ENCODE measurements at places on chromosomes 3 and 15. TPM values are rescaled to one million over a fixed set of nuclear protein-coding genes. Genes with fewer than 3 reads are reported as not detected.
A peak's percentile ranks its signal among the peaks of the same experiment; 100 is the strongest.

- no peak for DNase-seq
These were observed 453.0 kb upstream of the DPH6 start for GRCh38 chr15:35998663-35999602.

Gene GOLGA8R
- 8.5 TPM for total RNA-seq

GRCh38 chr3:46713898-46714552, 3.6 kb downstream of the PRSS50 start:
- no peak for DNase-seq

- DNase-seq: no peak
These were observed 317.3 kb upstream of the ARPP21 start for GRCh38 chr3:35322070-35322469.

Gene UBA7
- total RNA-seq: 17.4 TPM

Gene MINAR1
- total RNA-seq: 0.82 TPM

GRCh38 chr15:73683257-73683776, 866 bp upstream of the CD276 start:
- DNase-seq: no peak

- DNase-seq: no peak
These were observed 27.3 kb downstream of the STARD5 start for GRCh38 chr15:81296673-81297072.

DNA sequence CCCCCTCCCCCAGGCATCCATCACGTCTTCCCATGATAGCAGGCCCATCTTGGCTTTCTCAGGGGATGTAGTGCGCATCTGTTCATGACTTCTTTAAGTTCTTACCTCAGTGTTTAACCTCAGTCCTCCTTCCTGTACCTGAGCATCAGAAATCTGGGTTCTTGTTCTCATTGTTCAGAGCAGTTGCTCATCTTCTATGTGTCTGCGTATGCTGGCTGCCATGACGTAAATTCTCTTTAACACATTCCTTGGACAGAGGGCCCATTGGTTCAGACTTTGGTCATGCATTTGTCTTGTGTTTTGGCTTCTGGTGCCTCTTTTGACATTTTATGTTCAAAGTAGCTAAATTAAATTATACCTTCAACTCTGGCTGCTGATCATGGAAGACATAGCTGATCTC, 227.3 kb downstream of the CACNA2D3 start:
- no peak for DNase-seq

- DNase-seq: no peak
These were observed 37.8 kb downstream of the PPM1L start for GRCh38 chr3:160793722-160794252.

DNA sequence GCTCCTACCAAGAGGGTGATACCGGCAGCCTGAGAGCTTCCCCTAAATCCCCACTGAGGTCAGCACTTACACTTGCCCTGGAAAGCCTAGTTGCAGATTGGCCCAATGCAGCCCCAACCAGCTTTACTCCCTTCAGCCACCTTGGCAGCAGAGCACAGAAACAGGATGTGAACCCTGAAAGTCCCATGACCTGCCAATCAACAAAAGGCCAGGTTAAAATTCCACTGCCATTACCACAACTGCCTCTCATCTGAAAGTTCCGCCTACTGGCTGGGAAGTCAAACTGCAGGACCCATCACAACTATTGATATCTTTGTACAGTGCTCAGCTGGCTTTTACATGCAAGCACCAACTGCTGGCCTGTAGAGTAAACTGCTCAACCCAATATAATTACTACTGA, 156.2 kb downstream of the ZMAT3 start:
- no peak for DNase-seq

DNA sequence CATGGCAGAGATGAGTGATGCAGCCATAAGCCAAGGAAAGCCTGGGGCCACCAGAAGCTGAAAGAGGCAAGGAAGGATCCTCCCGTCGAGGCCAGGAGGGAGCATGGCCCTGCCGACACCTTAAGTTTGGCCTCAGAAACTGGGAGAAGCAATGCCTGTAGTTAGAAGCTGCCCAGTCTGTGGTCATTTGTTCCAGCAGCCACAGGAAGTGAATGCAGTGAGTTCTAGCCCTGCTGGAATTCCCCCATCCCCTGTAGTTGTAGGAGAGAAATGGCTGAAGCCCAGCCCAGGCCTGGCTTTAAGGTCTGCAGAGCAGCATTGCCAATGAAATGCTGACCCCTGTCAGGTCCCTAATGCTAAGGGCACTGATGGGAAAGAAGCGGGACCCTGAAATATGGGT, 12.2 kb upstream of the CHSY1 start:
- no peak for DNase-seq

Gene MLF1
- 86.8 TPM for total RNA-seq

Gene TP63
- total RNA-seq: 43.2 TPM

Gene ZNF660
- 3.4 TPM for total RNA-seq

DNA sequence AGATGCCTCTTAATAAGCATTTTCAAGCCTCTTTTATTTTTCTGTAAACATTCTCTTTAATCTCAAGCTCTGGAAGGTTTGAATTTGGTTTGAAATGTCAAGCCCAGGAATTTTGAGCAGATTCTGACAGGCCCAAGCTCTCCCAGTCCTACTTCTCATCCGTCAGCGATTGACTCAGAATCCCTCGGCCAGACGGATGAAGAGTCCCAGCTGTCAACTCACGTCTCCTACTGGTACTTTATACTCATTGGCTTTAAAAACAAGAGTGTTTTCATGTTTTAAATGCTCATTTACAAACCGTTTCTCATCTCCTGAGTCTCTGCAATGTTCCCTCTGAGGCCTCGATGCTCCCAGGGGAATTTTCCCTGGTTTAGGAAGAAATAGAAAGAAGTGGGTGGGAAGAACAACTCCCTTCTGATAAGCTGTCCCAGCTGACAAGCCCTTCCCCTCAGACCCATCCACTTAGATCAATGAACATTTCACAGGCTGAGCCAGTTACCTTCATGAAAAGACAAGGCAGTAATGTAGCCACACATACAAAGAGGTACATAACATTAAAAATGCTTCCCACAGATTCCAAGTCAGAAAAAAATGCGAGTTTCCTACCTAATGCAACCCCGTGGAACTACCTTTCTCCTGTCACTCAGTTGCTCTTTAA, 478.2 kb upstream of the DPH6 start:
- DNase-seq: peak; percentile 23

Gene DLL4
- total RNA-seq: 22.5 TPM

- DNase-seq: no peak
These were observed 41.7 kb downstream of the DAPK2 start for GRCh38 chr15:64004587-64004986.

DNA sequence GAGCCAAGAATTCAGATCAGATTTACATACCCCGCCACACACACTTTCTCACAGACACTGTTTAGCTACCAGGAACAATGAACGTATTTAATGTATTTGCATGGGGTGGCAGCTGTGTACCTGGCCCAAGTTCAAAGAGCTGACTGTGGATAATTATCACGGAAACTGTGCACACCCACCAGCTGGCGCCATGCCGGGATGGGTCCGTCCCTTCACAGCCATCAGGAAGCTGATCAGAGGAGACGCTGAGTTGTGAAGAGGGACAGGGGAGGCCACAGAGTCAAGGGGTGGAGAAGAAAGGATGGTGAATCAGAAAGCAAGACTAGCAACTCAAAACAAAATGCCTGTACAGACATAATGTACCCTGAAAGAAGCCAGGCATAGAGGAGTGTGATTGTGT, 13.1 kb upstream of the PLA2G4D start:
- DNase-seq: peak; percentile 81

DNA sequence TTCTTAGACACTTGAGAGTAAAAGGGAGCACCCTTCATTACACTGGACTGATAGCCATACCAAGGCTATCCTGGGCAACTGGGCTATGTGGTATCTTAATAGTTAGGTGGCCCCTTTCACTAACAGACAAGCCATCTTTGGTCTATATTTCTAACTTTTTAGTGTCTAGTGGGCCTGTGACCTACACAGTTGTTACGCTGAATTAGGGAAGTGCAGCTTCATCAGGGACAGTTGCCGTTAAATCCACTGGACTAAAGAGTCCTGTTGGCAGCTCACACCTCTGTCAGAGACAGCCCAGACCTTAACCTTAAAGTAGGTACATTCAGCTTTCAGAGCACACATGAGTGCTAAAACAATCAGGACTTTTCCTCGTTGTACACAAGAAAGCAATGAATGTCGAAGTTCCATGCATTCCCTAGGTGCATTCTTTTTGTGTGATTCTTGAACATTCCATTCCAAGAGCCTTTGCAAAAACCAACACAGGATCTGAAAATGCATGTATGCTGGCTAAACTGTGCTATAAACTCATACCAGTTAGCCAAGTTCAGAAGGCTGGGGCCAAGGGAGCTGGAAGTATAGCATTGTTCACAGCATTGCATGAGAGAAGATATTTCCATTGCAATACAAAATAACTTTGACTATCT, 230.2 kb upstream of the EIF1B start:
- no peak for DNase-seq

Gene CYP1A2
- total RNA-seq: not detected

GRCh38 chr15:31782951-31783350, 247.4 kb upstream of the CHRNA7 start:
- no peak for DNase-seq

GRCh38 chr15:52178765-52179164, 12.4 kb downstream of the GNB5 start:
- DNase-seq: no peak

Gene ZNF662
- 12.2 TPM for total RNA-seq

GRCh38 chr15:57285386-57285785, 90.9 kb upstream of the CGNL1 start:
- DNase-seq: no peak

Gene BSN
- total RNA-seq: 0.82 TPM

DNA sequence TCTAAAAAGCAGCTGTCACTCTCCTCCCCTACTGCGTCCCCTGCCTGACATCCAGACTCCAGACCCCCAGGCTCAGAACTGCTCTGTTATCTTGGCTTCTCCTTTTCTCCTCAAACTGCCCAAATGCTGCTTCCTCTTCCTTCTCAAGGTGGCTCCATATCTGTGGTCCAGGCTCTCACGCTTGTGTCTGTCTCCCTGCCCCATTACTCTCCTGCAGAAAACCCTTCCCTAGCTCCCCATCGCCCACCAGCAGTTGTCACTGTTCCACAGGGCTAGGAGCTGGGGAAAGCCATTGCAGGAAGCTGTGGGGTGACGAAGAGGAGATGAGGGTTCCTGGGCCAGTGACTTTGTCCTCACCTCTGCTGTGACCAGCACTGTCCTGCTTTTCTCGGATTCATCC, 30.7 kb upstream of the CGNL1 start:
- DNase-seq: peak; percentile 51

Gene ALS2CL
- 39.8 TPM for total RNA-seq

DNA sequence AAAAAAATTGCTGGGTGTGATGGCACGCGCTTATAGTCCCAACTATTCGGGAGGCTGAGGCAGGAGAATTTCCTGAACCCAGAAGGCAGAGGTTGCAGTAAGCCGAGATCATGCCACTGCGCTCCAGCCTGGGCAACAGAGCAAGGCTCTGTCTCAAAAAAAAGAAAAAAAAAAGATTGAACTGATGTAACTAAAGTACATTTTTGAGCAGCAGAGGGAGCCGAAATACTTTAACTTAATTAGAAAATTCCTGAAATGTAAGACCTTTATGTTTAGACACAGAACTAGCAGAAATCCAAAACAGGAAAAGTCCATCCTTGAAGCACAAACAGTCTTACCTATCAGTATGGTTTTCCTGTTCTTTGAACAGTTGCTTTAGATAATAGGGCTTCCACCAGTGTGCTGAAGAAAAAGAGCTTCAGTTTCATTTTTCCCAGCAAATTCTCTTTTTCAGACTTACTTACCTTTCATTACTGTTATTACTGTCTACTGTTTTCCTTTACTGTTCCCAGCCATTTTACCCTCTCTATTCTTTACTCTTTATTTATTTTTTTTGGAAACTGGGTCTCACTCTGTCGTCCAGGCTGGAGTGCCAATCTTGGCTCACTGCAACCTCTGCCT, 33.4 kb upstream of the ZNF609 start:
- DNase-seq: peak; percentile 63

Gene ARPP21
- 89.8 TPM for total RNA-seq

DNA sequence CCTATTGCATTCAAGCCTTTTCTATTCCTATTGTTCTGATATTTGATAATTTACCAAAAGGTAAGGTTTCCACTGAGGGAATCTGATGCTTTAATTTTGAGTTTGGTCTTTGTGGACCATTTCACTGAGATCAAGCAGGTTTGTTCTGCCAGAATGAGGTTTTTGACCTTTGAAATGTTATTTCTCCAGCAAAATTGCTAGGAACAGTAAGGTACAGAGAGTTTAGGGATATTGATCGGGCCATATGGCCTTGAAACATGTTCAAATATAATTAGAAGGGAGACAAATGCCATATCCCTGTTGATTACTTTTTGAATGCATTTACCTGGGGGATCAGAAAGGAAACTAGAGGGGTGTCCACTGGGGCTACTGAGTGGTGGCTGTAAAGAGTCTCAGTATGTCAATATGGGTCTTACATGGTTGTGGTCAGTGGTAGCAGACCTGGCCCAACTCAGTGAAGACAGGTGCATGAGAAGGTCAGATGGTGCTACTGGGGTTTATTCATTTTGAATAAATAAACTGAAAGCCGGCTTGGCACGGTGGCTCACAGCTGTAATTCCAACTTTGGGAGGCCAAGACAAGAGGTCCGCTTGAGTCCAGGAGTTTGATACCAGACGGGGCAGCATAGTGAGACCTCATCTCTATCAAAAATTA, 100.2 kb downstream of the SV2B start:
- DNase-seq: no peak

DNA sequence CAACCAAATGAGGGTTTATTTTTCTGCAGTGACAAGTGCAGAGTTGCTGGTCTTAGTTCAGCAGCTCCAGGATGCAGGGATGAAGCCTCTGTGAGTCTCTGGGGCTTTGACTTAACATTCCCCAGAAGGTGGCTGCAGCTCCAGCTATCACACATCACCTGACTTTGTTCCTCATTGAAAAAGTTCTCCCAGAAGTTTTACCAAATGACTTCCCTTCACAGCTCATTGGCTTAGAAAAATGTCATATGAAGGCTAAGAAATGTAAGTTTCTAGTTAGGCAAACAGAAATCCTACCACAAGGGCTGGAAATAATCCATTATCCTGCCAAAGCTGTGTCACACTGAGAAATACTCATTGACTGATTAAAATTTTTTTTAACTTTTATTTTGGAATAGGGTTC, 184.9 kb downstream of the MINAR1 start:
- DNase-seq: no peak

Gene GATM
- 743 TPM for total RNA-seq

GRCh38 chr3:133833880-133834620, 28.4 kb downstream of the SRPRB start:
- DNase-seq: no peak

DNA sequence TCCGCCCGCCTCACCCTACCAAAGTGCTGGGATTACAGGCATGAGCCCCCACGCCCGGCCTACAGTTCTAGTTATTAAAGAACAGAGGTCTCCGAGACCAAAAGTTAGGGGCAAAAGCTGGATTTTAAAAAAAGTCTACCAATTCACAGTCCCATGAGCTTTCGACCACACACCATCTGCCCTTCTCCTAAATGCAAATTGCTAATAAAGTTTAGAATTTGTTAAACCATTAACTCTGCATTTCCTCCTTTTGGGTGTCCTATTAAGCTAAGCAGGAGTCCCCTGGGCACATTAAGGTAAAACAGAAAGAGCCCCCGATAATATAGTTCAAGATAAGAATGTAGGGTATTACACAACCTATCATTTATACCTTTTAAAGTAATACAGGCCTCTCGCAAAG, 322.7 kb downstream of the FOXP1 start:
- DNase-seq: no peak

- DNase-seq: no peak
These were observed 85.8 kb downstream of the THBS1 start for GRCh38 chr15:39666677-39667076.

Data from tongue (tissue), 3 donors.